ENCODE measurements at places on chromosomes 11 and 22.

GRCh38 chr11:83363312-83363711 is 77.1 kb upstream of the CCDC90B start:
- DNase-seq: no peak

- DNase-seq: no peak
Measured at GRCh38 chr11:1988667-1989317, 8.8 kb downstream of the H19 start.

GRCh38 chr11:59728913-59729312 is 15.3 kb upstream of the OR10V1 start:
- DNase-seq: no peak

GRCh38 chr11:14650064-14650463 is 6.5 kb downstream of the PDE3B start:
- DNase-seq: no peak

GRCh38 chr11:96254087-96254486 is 88.9 kb downstream of the MAML2 start:
- DNase-seq: no peak

Measured in stimulated activated CD8-positive, alpha-beta memory T cell treated with anti-CD3 and anti-CD28 coated beads, Interleukin-4, amount 100 ng/mL, for 4 hours (primary cell).